Lower leg skin (tissue), 4 donors: ENCODE measurements at places on chromosomes 3 and 15. TPM values are rescaled to one million over a fixed set of nuclear protein-coding genes. Genes with fewer than 3 reads are reported as not detected.

DNA sequence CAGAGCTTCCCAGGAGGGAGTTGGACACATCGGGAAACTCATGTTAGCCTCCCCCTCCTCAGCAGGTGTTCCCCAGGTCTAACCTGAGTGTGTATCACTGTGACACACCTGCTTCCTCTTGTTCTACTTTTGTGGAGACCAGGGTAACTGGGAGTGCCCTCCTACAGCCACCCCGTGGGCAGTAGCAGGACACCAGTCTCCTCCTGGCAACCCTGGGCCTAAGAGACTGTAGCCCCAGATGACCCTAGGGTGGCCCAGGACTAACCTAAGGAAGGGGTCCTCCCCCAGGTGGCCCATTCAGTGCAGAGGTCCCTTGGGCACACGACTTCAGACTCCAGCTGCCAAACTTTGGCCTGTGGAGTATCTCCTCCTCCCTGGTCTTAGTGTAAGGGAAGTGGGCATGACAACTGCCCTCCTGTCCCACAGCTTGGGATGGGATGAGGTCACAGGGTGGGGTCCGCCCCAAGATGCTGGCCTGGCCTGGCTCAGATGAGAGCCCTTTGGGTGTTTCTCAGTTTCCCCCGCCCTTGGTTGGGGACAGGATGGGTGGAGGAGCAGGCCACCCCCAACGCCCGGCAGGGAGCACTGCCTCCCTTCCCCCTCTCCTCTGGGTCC is 4.8 kb downstream of the CSK start:
- DNase-seq = no peak

DNA sequence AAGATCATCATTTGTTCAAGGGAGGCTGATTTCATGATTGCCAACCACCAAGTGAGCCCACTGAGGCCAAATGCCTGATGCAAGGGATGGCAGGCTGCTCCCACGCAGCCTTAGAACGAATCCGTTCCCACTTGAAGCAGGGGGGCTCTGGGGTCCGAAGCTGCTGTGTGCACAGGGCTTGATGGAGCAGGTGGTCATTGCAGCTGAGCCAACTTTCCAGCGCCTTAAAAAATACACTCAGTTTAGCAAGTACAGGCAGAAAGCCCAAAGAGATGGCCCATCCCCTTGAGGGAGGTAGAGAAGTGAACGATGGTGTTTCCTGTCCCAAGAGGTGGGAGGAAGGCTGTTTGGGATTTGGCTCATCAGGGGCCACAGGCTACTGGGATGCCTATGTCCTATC is 16.7 kb downstream of the LIMD1 start:
- DNase-seq = no peak

DNA sequence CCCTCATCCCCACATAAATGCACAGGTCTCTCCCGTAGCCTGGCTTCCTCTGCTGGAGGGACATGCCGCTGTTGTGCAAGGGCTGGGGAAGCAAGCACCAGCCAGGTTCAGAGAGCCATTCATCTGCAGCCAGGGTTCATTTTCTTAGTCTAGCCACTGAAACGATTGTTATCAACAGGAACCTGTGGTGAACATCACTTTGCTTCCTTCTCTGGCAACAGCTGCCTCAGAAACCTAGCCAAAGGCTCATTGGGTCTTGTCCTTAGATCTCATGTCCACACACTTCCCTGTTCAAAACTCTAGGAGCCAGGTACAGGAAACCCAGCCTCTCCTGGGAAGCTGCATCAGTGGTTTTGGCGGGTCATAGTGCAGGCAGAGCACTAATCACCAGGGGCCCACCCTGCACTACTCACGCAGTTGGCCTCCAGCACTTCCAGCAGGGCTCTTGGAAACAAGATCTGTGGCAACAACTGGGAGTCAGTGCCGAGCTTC is 47.0 kb downstream of the OXNAD1 start:
- DNase-seq = no peak

- no peak for DNase-seq
Measured at GRCh38 chr15:20280933-20281463, 260.6 kb downstream of the GOLGA6L6 start.

DNA sequence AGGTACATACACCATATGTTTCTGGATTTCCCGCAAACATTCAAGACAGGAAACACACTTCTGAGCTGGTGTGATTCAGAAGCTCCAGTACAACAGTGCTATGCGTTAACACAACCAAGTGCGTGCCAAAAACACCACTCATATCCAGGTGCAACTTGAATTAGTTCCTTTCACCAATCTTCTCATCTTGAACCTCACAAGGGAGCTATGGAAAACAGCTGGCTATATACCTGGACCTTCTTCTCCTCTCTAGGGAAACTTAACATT is 31.3 kb downstream of the SUSD5 start:
- DNase-seq = no peak

DNA sequence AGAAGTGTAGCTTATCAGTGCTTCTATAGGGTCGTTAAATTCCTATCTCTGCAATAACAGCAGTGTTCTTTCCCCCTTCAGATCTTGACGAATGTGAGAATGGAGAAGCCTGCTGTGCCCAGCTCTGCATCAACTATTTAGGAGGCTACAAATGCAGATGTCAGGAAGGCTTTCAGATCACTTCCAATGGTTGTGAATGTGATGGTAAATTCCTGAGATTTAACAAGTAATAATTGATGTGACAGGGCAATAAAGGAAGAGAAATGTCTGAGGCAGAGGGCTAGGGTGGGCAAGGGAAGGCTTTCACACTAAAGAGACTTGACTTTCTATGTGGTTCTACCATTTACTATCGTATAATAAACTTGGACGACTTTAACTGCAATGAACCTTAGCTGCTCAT is 711.7 kb upstream of the GOLIM4 start:
- no peak for DNase-seq

- DNase-seq = no peak
Measured at GRCh38 chr15:37034835-37035748, 65.3 kb downstream of the MEIS2 start.

GRCh38 chr15:41917767-41918430 is 24.0 kb upstream of the SPTBN5 start:
- no peak for DNase-seq

- peak; percentile 93 for DNase-seq
Measured at GRCh38 chr15:60520825-60521368, 42.0 kb upstream of the ICE2 start.

GRCh38 chr3:36403661-36404060 is 23.4 kb downstream of the STAC start:
- DNase-seq = no peak

- DNase-seq = no peak
Measured at GRCh38 chr3:150770681-150771080, 7.7 kb upstream of the SIAH2 start.

TM4SF4 gene
- total RNA-seq = not detected

HCLS1 gene
- 10.0 TPM for total RNA-seq

KCNH8 gene
- 0.34 TPM for total RNA-seq

TRPM1 gene
- total RNA-seq = 18.3 TPM
